Stimulated activated CD4-positive, alpha-beta T cell treated with anti-CD3 and anti-CD28 coated beads, Interleukin-1b, Interleukin-23, amount 100 ng/mL, for 1 hour (primary cell): ENCODE measurements at places on chromosomes 12 and 14.

DNA sequence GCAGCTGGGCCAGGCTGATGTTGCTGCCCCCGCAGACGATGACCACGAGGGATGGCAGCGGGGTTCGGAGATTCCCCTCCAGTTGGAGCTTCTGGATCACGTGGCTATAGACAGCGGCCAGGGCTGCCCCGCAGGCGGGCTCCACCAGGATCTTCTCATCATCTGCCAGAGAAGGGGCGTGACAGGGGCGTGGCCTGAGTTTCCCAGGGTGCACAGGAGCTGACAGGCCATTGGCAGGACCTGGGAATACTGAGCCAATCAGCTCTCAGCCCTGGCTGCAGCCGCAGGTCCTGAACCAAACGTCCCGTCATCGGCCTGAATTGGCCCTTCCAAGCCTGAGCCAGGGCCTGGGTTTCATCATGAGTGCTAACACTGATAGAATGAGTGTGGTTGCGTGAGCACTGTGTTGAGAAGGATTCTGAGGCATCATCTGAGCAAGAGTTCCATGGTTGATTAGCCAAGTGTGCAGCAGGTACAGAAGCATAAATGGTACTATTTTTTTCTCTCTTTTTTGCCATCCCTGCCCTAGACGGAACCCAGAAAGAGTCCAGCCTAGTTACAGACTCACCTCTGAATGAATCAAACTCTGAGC is 10.6 kb downstream of the SDS start:
- DNase-seq, result no peak

DNA sequence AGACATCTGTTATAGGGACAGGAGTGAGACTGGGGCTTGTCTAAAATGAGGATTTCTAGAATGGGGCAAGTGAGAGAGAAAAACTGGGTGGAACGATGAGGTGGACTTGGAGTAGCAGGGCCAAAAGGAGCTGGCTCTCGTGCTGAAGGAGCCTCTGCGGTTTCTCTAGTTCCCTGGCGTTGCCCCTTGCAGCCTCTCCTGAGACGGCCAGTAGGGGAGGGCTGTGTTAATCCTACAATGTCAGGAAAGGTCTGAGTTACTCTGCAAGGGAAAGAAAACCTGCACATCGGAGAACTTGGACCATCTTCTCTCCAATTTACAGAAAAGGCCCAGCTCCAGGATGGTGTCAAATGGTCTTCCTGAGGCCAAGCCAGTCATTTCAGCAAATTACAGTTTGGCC is 963.8 kb upstream of the FLRT2 start:
- no peak for DNase-seq

DNA sequence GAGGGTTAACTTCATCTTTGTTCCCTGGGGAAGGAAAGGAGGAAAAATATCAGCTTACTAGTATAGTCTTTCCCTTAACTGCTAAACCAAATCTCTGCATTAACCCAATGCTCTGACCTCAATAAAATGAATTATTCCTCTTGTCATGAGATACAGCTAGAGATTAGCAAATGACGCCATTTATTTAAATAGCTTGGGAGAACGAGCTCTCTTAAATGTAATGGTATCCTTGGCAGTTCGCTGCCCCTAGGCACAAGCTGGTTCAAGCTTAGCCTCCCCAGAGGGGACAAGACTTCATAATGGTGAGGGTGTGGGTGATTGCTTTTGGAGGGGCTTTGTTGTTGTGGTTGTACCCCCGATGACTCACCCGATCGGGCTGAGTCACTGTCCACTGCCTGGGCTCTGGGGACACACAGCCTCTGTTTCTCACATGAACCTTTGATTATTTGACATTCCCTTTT is 19.6 kb downstream of the FNTB start:
- DNase-seq, result no peak

GRCh38 chr14:26124896-26125438 is 472.9 kb downstream of the NOVA1 start:
- DNase-seq, result no peak

- no peak for DNase-seq
Observed at GRCh38 chr12:51528852-51529650, 62.0 kb upstream of the SCN8A start.

DNA sequence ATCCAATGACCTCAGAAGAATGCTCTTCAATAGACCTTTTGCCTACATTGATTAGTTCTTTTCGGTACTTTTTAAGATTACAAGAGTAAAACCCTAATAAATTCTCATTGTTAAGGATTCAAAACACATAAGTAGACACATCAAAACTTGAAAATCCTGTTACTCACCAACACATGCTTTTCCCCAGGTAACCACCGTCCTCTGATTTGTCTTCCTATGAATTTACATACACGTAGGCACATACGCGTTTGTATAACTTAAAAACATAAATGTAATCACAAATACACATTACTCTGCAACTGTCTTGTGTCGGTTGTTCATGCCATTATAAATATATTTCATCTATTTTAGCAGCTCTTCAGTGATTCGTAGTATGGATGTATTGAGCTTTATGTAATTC is 910 bp upstream of the WASHC4 start:
- no peak for DNase-seq

- no peak for DNase-seq
Observed at GRCh38 chr12:14612898-14613445, 45.3 kb upstream of the PLBD1 start.

GRCh38 chr14:78254911-78255461 is 84.8 kb downstream of the NRXN3 start:
- no peak for DNase-seq

- DNase-seq, result no peak
Observed at GRCh38 chr12:90959538-90960139, 4.7 kb upstream of the CCER1 start.

DNA sequence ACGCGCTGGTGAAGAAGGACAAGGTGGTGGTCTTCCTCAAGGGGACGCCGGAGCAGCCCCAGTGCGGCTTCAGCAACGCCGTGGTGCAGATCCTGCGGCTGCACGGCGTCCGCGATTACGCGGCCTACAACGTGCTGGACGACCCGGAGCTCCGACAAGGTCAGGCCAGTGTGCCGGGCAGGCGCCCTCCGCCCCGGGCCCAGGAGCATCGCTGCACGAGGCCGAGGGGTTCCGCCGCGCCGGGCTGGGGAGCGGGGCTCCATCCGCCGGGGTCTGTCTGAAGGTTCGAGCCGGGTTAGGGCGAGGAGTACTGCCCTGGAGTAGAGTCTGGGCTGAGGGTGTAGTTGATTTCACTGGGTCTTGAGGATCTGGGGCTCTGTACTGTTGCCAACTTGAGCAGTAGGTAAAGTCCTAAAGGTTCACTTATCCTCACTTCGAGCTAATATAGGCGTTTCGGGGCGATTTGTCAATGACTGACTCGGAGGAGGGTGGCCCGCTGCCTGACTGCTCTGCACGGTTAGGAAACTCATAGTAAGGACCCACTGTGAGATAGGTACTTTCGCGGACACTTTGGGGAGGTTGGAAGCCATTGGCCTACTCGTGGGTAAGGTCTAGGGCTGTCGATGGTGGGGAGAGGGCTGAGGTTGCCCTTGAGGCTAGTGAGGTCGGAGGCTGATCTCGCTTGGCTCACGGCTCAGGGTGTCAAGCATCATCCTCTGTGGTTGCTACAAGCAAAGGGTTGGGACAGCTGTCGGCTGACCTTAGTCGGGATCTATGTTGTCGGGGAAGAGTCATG is 574 bp downstream of the GLRX5 start:
- DNase-seq, result no peak

- DNase-seq, result no peak
Observed at GRCh38 chr14:100608064-100608463, 20.8 kb upstream of the BEGAIN start.

DNA sequence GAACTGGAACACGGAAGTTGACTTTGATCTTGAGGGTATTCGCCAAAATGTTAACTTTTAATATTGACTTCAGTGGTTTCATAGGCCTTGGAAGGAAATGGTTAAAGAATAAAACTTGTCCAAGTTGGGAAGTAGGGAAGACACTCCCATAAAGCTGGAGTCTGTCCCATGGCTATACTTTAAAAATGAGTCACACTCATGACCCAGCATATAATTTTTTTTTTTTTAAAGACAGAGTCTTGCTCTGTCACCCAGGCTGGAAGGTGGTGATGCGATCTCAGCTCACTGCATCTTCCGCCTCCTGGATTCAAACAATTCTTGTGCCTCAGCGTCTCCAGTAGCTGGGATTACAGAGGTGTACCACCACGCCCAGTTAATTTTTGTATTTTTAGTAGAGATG is 19.6 kb downstream of the TMPRSS12 start:
- DNase-seq, result no peak

- DNase-seq, result no peak
Observed at GRCh38 chr12:21439347-21439746, 1.9 kb downstream of the PYROXD1 start.

GRCh38 chr14:92486881-92487280 is 26.7 kb upstream of the RIN3 start:
- DNase-seq, result no peak

DNA sequence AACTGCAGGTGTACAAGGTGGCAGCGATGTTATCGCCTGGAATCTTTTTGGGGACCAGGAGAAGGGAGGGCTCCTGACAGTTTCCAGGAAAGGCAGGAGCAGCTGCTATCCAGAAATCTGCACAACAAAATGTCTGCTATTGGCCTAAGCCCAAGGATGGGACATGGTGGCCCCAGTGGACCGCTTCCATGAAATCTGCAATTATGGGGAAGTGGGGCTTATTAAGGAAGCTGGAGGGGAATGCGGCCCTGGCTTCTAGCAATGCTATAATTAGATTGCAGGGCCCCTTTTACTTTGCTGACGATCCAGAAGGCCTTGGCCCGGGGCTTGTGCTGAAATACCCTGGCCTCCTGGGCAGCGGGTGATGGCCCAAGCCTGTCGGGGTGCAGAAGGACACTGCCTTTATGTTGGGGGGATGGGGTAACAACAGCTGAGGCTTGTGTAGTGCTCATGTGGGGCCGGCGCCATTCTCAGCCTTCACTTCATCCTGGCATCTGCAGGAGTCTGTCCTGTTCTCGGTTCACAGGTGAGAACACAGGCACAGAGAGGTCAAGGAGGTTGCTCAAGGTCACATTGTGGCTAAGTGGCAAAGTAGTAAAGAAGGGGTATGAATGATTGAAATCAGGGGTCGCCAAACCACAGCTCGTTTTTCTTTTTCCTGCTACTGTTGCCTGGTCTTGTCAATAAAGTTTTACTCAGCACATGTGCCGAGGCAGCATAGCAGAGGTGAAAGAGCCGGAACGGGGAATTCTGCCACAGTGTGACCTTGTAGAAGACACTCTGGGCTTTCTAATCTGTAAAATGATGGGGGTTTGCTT is 153.5 kb downstream of the RBM19 start:
- no peak for DNase-seq

GRCh38 chr14:106021832-106022231 is 495.4 kb downstream of the TMEM121 start:
- no peak for DNase-seq

DNA sequence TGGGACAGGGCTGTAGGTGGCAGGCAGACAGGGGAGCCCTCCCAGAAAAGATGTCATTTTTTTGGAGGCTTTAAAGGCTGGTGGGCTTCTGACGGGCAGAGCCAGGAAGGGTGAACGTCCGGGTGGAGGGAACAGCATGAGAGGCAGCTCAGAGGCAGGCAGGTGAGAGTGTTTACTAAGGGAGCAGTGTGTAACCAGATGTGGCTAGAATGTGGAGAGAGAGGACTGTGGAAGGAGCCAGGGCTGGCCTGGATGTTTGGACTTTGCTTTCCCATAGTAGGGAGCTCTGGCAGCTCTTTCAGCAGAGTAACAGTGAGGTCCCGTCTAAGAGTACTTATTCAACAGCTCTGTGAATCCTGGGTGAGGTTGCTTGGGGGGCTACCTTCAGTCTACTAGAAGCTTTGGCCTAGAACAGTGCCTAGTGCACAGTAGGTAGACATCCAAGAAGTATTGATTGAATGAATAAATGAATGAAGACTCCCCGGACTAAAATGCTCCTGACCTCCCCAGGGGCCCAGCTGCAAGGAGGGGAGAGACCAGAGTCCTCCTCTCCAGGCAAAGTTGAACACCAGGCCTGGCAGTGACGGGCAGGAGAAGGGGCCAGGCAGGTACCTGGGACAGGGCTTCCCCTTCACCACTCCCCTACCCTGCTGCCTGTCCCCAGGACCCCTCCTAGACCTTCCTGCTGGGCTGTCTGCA is 8.5 kb downstream of the FAM222A start:
- no peak for DNase-seq

- no peak for DNase-seq
Observed at GRCh38 chr12:57240066-57240921, 10.7 kb downstream of the STAC3 start.

- DNase-seq, result no peak
Observed at GRCh38 chr12:75651342-75651695, 139.9 kb upstream of the KRR1 start.

GRCh38 chr12:130981074-130981742 is 27.5 kb downstream of the ADGRD1 start:
- DNase-seq, result no peak

DNA sequence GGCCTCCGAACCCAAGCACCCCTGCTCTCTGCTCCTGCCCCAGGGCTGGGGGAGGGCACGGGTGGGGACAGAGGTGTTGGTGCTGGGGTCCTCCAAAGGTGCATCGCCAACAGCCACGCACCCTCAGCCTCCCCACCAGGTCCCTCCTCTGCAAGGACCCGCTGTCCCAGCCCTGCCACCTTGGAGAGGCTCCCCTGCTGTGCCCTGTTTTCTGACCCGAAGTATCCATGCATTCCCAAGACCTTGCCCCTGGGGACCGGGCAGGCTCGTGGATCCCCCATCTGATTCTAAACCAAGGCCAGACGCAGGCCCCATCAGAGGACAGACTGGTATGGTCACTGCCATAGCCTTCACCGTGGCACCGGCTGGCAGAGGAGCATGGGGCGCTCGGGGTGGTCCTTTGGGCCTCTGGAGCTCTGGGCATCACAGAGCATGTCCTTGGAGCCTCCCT is 22.7 kb upstream of the BEGAIN start:
- DNase-seq, result no peak

DNA sequence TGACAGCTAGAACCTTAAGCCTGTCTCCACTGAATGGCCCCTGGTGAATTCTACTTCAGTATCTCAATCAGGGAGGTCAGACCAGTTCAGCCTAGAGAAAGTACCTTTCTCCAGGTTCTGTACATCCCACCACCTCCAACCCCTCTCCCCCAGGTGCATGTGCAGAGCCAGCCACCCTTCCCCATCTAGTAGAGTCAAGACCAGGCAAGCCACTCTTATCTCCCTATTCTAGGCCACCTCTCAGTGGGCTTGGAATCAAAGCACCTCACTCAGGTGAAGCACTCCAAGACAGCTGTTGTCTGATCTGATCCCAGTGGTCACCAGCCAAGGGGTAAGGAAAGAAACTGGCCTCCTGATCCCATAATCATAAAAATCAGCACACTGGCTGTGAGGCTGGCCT is 340.9 kb downstream of the BCL11B start:
- no peak for DNase-seq

GRCh38 chr14:100618318-100618693 is 31.1 kb upstream of the BEGAIN start:
- DNase-seq, result no peak

- no peak for DNase-seq
Observed at GRCh38 chr14:37223947-37224474, 26.3 kb downstream of the MIPOL1 start.

- DNase-seq, result no peak
Observed at GRCh38 chr12:12048266-12048665, 22.5 kb upstream of the BCL2L14 start.

- DNase-seq, result no peak
Observed at GRCh38 chr12:11953523-11953922, 117.2 kb upstream of the BCL2L14 start.
